Ureter (tissue), 1 donor: ENCODE measurements at places on chromosomes 1 and 21. TPM values are rescaled to one million over a fixed set of nuclear protein-coding genes. Genes with fewer than 3 reads are reported as not detected.

The GUCA2B gene
- not detected for total RNA-seq

The SPATA1 gene
- 0.96 TPM for total RNA-seq

The EPHA8 gene
- not detected for total RNA-seq

The CFHR5 gene
- not detected for total RNA-seq

The C1QA gene
- total RNA-seq, result 64.0 TPM

The LRRN2 gene
- total RNA-seq, result 2.1 TPM

The KCNK2 gene
- total RNA-seq, result 7.2 TPM
